ENCODE measurements at places on chromosomes 1 and 21. TPM values are rescaled to one million over a fixed set of nuclear protein-coding genes. Genes with fewer than 3 reads are reported as not detected.
A peak's percentile ranks its signal among the peaks of the same experiment; 100 is the strongest.

DNA sequence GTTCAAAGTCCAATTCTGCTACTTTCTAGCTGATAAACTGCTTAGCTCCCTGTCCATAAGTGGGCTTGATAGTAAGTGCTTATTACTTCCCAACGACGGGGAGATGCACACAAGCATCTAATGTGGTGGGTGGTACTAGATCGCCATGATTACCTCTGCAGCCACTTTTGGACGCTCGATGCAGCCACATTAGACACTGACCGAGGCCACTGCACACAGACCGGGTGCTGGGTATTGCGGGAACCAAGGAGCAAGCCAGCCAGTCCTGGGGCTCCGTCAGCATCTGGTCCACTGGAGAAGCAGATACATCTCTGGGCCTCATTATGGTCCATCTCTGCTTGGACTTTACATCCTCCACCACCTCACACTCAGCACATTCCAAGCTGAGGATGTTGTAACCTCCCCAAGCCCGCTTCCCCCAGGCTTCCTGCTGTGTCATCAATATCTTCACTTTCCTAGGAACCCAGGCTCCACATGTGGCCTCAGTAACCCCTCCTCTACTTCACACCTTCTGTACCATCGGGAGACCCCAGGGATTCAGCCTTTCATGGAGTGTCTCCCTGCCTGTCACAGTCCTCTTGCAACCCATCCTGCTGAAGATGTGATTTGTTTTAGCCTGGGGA, 48.2 kb downstream of the RHOU start:
- DNase-seq: no peak

DNA sequence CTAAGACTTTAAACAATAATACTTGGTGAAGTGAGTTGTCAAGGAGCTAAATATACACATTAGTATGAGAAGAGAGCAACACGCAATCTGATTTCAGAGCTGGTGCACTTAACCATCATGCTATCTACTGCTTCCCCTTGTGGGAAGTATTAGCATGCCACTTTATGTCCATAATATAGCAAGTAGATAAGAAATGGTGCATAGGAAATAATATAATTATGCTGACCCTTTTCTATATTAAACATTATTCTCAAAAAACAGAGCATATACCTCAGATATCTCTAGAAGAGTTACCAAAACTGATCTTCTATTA, 63.4 kb downstream of the MAGI3 start:
- DNase-seq: no peak

DENND2C gene
- polyA plus RNA-seq: 0.88 TPM

DNA sequence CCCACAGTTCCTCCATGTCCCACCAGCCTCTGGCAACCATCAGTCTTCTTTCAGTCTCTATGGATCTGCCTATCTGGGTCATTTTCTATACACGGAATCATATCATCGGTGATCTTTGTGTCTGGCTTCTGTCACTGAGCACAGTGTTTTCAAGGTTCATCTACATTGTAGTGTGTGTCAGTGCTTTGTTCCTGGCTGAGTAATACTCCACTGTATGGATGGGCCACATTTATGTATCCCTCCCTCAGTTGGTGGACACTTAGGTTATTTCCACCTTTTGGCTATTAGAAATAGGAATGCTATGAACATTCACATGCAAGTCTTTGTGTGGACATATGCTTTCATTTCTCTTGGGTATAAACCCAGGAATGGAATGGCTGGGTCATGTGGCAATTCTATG, 46.6 kb downstream of the RIPK4 start:
- DNase-seq: no peak

GRCh38 chr1:178543290-178543607, 30.3 kb downstream of the TEX35 start:
- DNase-seq: no peak

DNA sequence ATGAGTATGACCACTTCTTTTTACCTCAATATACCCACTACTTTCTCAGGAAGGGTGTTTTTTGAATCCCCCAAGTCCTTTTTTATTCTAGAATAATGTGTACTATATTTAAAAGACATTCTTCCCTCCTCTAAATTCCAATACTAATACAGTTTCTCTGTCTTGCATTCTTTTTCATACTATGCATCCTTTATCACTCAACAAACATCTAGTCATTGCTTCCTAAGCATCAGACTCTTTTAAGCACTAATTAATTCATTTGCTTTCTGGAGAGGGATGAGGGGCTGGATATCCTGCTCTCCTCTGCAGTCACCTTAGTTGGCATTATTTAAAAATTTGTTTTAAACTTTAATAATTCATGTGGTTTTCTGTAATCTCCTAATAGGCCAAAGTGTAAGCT, 838.8 kb downstream of the KCNT2 start:
- DNase-seq: no peak

GRCh38 chr21:32538147-32538792, 47.1 kb downstream of the TCP10L start:
- DNase-seq: no peak

OR2T11 gene
- polyA plus RNA-seq: not detected

- DNase-seq: no peak
These were observed 89.9 kb upstream of the SLC2A1 start for GRCh38 chr1:43048601-43049011.

DNA sequence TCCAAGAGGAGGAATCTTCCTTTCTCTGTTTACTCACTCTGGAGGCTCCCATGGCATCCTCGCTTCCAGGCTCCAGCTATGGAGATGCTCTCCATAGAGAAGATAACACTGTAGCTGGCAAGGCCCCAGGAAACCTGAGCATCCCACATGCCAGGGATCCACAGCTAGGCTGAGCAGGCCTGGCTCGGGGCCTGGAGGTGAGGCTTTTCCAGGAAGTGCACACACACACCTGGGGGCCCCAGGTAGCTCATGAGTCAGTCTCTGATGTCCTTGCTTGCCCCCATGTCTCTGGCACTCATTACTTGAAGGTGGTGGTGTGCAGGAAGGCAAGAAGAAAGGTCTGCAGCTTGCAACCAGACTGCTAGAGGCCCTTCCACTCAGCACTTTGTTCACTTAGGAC, 5.5 kb upstream of the LCE5A start:
- no peak for DNase-seq

DNA sequence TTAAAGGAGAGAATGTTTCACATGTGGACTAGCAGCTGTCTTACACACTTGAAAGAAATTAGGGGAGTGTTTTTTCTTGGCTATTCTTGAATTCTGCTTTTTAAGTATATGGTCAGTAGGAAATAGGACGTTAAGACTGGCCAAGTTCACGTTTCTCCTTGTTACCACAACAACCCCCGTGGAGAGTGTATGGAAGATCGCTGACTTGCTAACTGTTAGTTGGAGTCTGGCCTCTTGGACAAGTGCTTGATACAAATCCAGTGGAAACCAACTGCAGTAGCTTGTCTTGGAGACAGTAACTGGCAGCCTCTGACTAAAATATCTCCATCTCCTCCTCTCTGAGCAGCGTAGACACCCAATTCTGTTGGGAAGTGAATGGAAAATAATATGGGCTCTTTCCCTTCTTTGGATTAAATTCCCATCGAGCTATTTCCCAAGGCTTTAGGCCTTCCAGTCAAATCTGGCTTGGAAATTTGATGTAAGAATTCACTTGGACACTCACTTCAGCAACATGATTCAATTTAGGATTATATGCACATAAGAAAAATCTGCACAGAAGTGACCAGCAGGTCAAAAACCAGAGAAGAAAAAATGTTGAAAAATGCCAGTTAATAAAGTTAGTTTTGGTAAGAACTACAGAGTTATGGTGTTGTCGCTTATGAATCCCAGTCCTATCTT, 3.6 kb upstream of the NFIA start:
- DNase-seq: peak; percentile 57

DNA sequence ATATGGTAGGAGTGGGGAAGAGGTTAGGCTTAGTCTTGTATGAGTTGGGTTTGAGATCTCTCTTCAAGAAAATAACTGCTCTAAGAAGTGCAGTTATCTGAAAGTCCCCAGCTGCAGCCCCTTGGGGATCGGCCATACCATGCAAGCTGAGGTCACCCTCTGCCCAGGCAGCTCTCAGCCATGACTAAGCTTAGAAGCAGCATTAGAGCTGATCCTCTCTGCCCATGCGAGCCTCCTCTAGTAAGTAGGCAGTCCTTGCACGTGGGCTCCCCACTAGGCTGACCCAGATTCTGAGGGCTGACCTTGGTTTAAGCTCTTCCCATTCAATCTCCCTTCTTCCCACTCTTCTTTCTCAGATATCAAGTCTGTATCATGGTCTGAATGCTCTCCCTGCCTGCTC, 121.0 kb upstream of the UBE2U start:
- no peak for DNase-seq

ATP6V1G3 gene
- polyA plus RNA-seq: 102 TPM

DNA sequence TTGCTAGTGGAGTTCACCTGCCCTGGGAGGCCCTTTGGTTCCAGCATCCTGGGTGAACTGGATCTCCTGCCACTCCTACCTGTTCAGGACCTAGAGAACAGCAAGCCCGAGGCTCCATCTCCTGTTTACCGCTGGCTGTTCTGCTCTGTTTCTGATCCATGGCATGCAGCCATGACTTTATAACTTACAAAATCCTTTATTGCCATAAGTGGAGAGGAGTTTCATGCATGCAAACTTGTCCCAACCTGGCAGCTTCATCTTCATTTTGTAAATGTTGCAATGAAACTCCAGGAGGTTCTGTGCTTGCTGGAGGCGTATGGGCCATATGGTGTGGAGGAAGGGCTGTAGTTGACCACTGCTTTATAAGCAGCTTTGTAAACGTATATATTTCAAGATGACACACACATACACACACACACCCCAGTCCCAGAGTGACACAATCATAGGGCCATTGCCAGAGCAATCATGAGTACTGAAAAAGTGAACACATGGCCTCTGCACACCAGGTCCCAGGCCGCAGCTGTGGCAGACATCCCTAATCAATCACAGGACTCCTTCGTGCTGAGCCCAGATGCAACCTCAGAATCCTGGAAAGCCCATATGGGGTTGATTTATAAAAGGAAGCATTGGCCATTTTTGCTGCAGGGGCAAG, 69.0 kb downstream of the UBIAD1 start:
- DNase-seq: no peak

TCHHL1 gene
- not detected for polyA plus RNA-seq

GRCh38 chr1:173195596-173196088, 11.5 kb downstream of the TNFSF4 start:
- no peak for DNase-seq

- peak; percentile 80 for DNase-seq
These were observed 45.1 kb downstream of the SLC2A1 start for GRCh38 chr1:42913426-42914091.

DNA sequence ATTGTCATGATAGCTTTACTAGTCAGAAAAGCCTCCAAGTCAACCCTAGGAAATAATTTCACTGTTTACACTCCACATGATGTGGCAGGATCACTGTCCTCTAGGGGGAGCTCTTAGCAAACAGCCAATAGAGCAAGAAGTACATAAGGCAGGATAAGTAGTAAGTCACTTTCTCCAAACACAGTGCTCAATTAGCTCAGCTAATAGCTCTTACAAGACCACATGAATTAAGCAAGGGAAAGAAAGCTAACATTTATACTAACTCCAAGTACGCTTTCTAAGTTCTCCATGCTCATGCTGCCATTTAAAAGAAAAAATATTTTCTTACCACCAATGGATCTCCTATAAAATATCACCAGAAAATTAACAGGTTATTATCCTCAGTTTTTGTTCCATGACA, 66.9 kb upstream of the LRIF1 start:
- no peak for DNase-seq

GRCh38 chr1:41868241-41868998, 50.3 kb downstream of the HIVEP3 start:
- DNase-seq: no peak

GRCh38 chr1:109789551-109790180, 25.9 kb upstream of the EPS8L3 start:
- no peak for DNase-seq

- DNase-seq: peak; percentile 79
These were observed 391 bp upstream of the KIAA1614 start for GRCh38 chr1:180912211-180912800.

GRCh38 chr1:168431882-168432281, 111.9 kb downstream of the XCL2 start:
- DNase-seq: no peak

DHX9 gene
- 72.3 TPM for polyA plus RNA-seq

AIM2 gene
- not detected for polyA plus RNA-seq

GRCh38 chr1:30730346-30731108, 7.1 kb upstream of the MATN1 start:
- DNase-seq: peak; percentile 80

ACTA1 gene
- polyA plus RNA-seq: 1.2 TPM

GRIK1 gene
- polyA plus RNA-seq: not detected

GRCh38 chr1:154767315-154768240, 102.5 kb downstream of the KCNN3 start:
- DNase-seq: no peak

DNA sequence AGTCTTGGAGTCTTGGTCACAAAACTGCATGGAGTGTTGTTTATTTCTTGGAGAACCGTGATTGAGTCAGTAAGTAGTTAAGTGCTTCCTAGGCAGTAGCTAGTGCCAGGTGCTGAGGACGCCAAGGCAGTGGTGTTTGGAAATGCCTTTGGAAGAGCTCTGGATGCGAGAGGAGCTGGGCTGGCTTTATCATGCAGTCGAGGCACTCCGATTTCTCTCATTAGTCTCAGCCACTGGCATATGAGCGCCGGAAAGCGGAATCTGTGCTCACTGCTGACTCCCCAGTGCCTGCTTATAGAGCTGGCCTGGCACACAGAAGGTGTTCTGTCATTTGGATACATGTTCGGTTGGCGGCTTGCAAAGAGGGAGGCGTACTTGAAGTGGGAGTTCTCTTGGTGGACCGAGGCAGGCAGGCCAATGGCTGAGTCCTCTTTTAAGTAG, 3.6 kb downstream of the TENT5C start:
- no peak for DNase-seq

ATP1A2 gene
- polyA plus RNA-seq: 5.5 TPM

- DNase-seq: no peak
These were observed 42.4 kb downstream of the C1orf87 start for GRCh38 chr1:60031146-60031545.

DNA sequence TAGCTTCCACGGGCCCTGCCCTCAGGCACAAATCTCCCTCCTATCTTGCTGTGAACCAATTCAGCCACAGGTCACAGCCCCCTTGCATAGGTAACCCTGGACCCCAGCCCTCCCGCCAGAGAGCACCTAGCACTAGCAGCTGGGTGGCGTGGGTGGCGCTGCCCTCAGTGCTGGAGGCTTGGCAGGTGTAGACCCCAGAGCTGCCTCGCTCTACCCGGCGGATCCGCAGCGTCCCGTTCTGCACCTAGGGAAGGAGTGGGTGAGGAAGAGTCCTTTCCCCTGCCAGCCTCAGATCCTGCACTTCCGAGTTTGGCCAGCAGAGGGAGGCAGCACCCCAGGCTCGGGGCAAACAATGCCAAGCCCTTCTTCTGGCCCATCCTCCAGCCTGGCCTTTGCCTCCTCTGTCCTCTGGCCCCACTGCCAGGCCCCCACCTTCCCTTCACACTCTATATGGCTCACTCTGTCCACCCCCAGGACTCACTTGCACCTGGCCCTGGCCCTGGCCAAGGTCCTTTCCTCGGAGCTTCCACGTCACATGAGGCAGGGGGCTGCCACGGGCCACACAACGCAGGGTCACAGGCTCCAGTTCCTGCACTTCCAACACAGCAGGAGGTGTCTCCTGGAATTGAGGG, 9.0 kb downstream of the IGSF9 start:
- peak; percentile 89 for DNase-seq

GRCh38 chr1:109786531-109787021, 22.9 kb upstream of the EPS8L3 start:
- no peak for DNase-seq

SLC16A4 gene
- 51.8 TPM for polyA plus RNA-seq

ATP1A4 gene
- polyA plus RNA-seq: not detected

- no peak for DNase-seq
These were observed 53.0 kb downstream of the RGS2 start for GRCh38 chr1:192861860-192862259.

CR1L gene
- polyA plus RNA-seq: 1.4 TPM

CD53 gene
- 10.7 TPM for polyA plus RNA-seq

MROH9 gene
- polyA plus RNA-seq: not detected

C1orf116 gene
- 11.9 TPM for polyA plus RNA-seq

- DNase-seq: no peak
These were observed 6.1 kb downstream of the CAPZA1 start for GRCh38 chr1:112625696-112626095.
